ENCODE measurements at places on chromosomes 2 and 18. TPM values are rescaled to one million over a fixed set of nuclear protein-coding genes. Genes with fewer than 3 reads are reported as not detected.
A peak's percentile ranks its signal among the peaks of the same experiment; 100 is the strongest.

The ADGRF3 gene
- total RNA-seq = 0.08 TPM

The DSG1 gene
- not detected for total RNA-seq

The AQP12A gene
- not detected for total RNA-seq

The SLC5A7 gene
- total RNA-seq = not detected

DNA sequence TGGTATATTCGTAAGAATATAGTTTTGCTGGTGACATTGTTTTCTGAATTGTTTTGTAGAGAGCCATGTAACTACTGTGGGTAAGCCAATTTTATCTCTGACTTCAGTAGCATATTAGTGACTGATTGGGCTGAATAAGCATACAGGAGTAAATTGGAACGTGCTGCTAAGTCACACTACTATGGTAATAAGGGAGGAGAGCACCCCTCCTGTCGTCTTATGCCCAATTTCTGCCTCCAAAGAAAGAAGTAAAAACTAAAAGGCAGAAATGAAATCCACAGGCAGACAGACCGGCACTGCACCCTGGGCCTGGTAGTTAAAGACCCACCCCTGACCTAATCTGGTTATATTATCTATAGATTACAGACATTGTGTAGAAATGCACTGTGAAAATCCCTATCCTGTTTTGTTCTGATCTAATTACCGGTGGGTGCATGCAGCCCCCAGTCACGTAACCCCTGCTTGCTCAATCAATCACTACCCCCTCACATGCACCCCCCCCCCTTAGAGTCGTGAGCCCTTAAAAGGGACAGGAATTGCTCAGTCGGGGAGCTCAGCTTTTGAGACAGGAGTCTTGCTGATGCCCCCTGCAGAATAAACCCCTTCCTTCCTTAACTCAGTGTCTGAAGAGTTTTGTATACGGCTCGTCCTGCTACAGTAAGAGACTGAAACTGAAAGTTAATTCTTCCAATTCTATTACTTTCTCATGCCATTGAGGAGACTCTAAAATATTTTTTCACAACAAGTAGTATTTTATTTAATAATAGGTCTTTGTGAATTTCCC is 167.0 kb downstream of the ZNF804A start:
- no peak for DNase-seq

DNA sequence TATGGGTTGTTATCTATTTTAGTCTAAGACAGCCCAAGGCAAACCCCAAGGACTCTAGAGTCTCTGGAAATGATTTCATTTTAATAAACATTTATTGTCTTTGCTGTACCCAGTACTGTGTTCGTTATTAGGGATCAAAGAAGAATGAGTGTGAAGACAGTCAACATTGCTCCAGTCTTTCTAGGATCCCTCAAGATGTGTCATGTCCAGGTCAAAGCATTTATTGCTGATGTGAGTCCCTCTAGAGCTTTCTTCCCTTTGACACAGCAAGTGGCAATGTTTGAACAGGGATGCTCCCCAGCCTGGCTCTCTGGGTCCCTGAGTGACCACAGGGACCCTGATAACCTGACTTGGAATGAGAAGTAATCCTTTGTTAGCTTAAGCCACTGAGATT is 123.1 kb upstream of the STK17B start:
- no peak for DNase-seq

DNA sequence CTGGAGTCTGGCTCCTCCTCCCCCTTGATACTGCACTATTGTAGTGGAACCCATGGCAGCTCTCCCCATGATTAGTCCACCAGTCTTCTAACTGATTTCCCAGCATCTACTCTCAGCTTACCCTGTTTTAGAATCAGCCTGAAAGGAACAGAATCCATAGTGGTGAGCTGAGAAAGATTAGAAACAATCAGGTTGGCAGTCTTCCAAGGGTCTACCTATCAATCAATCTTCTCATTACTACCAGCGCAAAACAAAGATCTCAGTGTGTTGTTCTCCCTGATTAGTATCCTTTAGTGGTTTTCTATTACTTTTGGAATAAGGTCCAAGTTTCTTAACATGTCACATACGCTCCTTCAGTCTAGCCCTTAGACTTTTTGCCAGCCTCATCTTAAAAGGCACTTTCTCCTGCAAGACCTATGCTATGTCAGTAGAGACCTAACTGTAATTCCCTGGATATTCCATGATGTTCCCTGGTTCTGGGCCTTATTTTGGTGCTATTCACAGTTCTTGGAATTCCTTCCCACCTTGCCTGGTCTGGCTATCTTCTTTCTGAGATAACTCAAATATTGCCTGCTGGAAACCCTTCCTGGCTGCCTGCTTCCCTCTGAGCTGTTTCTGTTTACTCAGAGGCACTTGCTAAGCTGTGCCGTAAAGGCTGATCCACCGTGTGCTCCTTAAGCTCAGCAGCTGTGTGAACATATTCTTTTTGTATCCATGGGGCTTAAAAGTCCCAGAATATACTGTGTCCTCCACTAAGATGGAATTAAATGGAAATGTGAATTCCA is 32.6 kb downstream of the LAMA3 start:
- no peak for DNase-seq

GRCh38 chr2:54767921-54768320 is 44.5 kb downstream of the EML6 start:
- DNase-seq = peak; percentile 32

All from kidney epithelial cell (primary cell).